ENCODE measurements at places on chromosomes 7 and 10. TPM values are rescaled to one million over a fixed set of nuclear protein-coding genes. Genes with fewer than 3 reads are reported as not detected.

DNA sequence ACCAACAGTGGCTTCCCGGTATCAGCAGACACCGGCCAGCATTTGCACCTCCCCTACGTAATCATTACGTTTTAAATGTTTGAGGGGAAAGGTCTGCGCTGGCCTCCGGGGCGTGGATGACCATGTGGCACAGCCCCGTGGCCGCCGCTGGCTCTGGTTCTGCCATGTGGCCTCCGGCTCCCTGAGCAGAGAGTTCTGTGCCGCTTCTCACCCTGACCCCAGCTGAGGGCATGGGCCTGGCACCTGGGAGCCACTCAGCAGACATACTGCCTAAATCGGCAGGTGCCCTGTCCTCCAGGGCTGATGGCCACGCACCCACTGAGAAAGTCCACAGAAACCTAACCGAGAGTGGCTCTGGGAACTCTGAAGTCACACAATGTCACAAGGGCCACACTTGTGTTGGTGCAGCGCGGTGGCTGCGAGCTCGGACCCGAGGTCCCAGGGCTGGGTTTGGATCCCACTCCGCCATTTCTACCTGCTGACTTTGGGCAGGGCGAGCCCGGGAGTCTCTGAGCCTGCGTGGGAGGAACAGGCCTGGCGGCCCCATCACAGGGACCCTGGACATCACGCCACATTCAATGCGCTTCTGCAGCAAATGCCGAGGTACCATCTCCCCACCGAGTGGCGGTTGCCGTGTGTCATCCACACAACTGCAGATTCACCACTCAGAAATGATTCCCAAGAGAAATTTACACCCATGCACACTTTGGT lies 25.3 kb downstream of the CFAP46 start:
- no peak for DNase-seq

DNA sequence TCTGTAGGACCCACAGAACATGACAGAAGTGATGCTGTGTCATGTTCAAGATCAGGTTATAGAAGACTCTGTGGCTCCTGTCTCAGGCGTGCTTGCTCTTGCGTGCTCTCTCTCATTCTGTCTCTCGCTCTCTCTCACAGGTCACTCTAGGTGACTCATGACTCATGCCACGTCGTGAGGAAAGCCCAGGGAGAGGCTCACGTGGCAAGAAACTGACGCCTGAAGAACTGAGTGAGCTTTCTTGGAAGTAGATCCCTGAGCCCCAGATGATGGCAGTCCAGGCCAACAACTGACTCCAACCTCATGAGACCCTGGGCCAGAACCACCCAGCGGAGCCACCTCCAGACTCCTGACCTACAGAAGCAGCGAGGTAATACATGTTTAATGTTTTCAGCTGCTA lies 103.3 kb downstream of the DNMBP start:
- peak; percentile 97 for DNase-seq

DNA sequence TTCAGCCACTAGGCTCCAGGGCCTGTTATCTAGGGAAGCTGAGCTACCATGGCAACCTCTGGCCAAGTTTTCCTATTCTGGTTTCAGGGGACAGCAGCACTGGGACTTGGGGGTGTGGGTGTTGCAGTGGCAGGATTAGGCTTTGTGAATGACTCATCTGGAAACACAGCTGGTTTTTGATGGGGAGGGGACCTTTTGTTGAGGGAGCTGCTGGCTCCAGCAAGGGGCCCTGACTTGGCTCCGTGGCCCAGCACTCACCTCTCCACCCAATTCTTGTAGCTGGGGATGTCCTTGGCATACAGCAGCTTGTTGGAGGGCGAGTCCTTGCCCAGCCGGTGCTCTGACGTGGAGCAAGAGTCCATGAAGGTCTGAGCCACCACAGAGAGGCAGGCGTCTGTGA lies 435.9 kb downstream of the PLXNA4 start:
- DNase-seq: no peak

- DNase-seq: no peak
Observed at GRCh38 chr7:7122701-7123281, 59.6 kb upstream of the C1GALT1 start.

DNA sequence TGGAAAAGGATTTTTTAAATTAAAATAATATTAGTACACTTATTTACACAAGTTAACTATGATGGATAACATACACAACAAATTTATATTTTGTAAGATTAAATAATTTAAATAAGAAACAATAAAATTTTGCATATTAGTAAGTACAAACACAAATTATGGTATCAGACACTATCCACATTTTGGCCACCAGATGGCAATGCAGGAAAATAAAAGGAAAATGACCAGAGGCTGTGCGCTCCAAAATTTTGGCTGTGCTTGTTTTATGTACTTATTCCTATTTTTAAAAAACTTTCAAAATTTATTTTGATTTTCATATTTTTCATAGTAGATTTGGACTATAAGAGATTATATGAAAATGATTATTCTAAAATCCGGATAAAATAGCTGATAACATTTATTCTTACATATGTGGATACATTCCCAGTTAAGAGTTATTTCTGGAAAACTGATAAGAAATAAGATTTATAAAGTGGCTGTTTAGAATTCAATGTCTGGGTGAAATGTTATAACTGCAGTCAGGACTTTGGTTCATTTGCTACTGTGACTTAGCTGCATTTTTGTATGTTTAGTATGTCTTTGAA lies 274.7 kb upstream of the HGF start:
- no peak for DNase-seq

DNA sequence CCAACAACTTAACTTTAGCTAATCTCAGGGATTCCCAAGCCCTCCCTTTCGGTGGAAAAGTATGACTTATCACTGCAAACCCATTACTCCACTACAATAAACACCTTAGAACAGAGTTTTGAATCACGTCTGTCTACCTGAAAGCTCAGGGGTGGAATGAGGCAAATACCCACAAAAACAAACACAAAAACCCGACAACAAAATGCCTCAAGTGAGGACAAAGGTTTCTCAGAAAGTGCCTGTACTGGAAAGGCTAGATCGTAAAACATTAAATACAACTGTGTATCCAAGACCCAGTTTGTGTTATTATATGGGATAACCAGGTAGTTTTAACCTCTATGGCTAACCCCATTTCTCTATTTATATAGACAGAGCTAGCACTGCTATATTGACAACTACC lies 26.0 kb downstream of the MKRN1 start:
- no peak for DNase-seq

DNA sequence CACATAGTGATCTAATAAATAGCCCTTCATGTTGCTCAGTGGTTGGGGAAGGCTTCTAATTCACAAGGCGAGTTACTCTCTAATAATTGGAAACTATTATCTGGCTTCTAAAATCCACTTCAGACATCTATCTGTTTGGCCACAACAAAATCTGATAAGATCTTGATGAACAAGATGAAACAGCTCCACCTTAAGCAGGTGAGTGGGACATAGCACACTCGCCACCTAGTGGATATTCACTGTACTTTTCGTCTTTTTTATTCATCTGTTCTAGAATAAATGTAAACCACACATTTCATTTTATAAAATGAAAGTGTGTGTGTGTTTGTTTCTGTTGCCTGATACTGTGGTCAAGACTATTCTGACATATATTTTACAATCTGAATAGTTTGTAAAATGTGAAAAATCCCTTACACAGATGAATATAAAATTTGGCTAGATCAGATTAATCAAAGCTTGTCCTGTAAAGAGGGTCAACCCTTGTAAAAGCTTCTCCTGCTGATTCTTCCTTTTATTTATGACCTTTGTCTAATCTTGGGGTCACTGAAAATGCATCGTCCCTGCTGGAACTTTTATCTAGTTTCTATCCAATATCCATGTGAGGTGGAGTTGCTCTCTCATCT lies 26.5 kb upstream of the CNTNAP2 start:
- peak; percentile 0 for DNase-seq

GRCh38 chr7:65962033-65962432 lies 20.0 kb downstream of the GUSB start:
- no peak for DNase-seq

DNA sequence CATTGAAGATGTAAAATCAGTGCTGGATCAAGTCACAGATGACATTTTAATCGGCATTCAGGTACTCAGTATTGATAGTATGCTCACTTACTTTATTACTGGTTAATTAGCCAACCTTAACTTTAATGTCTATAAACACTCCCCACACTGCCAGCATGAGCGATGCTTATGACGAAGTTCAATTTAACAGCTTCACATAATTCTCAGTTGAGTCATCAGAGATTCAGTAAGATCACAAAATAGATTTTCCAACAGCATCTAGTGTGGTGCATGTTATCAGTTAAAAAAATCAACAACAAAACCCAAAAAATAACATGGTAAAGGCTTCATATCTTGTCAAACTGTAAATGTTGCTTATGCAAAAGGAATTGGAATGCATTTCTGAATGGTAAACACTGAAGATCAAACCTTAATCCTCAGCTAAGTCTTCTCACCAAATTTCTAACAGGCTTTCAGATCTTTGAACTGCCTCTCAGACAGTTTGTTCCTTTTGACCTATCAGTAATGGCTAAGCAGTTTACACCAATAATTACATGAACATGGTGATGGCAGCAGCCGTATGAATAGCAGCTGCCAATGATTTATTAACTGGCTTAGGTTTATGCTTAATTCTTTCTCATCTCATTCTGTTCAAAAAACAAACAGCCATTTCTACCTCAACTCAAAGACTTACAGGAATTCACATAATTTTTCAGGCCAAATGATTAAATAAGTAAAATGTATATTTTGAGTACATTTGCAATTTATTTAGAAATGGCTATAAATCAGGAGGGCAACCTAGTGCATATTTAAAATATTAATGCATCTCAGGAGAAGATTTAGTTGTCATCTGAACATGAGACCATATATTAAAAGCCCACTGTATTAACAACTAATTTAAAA lies 98.5 kb downstream of the CABCOCO1 start:
- peak; percentile 61 for DNase-seq

GRCh38 chr7:148871030-148871429 lies 13.1 kb downstream of the EZH2 start:
- DNase-seq: no peak

DNA sequence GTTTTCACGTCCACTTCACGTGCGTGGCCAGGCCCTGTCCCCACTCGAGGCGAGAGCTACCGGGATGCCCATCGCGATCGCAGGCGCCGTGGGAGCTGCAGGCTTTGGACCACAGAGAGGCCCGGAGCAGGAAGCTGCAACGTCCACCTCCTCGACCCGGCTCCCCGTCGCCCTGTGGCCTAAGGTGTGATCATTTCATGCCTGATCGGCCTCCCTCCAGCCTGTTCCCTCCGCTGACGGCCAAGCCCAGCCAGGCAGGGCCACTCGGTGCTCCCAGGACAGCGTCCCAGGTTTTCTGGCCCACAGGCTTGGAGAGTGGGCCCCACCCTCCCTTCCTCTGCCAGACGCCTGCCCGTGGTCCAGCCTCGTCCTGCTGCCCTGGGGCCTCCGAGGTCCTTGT lies 19.6 kb downstream of the KNDC1 start:
- DNase-seq: no peak

The FRAT2 gene
- total RNA-seq: 10.7 TPM

The SLC39A12 gene
- total RNA-seq: not detected

The TAS2R3 gene
- total RNA-seq: 0.29 TPM

The SFTPA1 gene
- total RNA-seq: not detected

The CRYGN gene
- total RNA-seq: 0.84 TPM

The CALML3 gene
- not detected for total RNA-seq

The HMX3 gene
- total RNA-seq: not detected

The PLEKHS1 gene
- not detected for total RNA-seq

The SFMBT2 gene
- total RNA-seq: 3.0 TPM

The LIPF gene
- total RNA-seq: not detected

The HGF gene
- not detected for total RNA-seq

The CBX3 gene
- 104 TPM for total RNA-seq

The GDF10 gene
- not detected for total RNA-seq

All from kidney epithelial cell (primary cell).